Heart right ventricle (tissue), 16 donors: ENCODE measurements at places on chromosomes 5 and 9.

GRCh38 chr5:158915216-158915615 is 184.5 kb downstream of the EBF1 start:
- no peak for DNase-seq

GRCh38 chr5:139075066-139076050 is 122.8 kb downstream of the SIL1 start:
- no peak for DNase-seq

DNA sequence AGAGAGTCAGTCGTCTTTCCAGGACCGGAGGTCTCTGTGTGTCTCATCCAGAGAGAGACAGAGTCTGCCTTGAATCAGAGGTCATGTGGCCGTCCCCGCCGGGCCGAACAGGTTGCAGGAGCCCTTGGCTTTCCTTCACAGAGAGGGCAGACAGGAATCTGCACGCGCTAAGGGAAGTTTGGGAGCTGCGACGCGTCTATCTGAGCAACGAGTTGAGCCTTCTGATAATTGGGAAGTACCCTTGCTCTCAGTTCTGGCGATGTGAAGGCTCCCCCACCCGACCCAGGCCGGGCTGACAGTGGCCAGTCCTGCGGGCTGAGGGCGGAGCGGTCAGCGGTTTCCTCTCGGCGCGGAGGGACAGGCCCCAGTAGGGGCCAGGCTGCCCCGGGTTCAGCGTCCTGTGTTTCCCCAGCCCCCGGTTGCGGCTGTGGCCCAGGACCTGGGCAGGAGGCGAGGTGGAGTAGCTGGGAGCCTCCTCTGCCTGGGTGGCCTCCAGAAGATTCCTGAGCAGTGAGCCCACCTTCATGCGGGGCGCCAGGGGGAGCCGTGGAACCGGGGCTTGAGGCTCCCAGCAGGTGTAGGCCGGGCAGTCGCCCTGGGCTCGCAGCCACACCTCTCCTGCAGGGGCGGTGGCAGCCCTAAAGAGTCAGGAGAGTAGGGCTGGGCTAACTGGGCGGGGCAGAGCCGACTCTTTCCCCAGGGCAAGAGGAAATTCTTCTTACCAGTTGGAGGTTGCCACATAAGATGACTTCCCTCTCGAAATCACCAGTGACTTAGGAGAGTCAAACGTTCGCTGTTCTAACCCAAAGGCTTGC is 13.9 kb downstream of the NR2F1 start:
- no peak for DNase-seq

DNA sequence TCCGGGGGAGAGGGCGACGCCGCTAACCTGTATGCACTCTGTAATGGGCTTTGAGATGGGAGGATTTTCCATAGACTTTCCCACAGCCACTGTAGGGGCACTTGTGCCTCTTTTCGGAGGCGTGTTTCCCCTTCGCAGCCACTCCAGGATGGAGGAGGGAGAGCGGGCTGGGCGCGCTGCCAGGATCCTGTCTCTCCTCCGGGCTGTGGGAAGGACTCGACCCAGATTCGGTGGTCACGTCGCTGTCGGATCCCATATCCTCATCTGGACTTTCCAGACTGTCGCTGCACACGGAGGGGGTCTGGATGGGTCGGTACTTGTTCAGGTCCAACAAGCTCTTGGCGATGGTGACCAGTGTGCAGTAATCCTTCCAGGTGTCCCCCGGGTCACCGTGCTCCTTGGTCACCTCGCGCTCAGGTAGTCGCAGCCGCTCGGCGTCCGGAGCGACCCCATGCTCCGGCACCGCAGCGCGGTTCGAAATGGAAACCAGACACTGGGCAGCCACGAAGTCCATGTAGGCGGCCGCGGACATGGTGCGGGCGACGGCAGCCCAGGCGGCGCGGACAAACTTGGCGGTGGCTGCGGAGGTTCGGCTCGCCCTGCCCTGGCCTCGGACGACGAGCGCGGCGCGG is 1.5 kb downstream of the KLF9 start:
- peak; percentile 95 for DNase-seq

- DNase-seq, result no peak
These were observed 59.7 kb downstream of the PPP2R2B start for GRCh38 chr5:146818822-146819221.

DNA sequence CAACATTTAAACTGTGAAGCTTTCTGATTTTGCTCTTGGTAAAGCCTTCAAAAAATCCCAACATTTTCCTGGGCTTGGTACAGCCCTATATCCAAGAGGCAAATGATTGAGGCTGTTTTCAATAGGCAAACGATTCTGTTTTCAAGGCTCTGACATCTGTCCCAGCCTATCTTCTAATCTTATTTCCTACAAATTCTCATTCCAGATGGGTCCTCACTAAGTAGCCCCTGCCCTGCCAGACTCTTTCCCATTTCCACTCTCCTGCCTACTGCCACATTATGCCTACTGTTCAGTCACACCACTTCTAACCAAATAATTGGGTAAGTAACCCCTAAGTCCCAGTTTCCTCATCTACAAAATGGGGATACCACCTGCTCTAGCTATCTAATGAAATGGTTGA is 3.5 kb downstream of the GBA2 start:
- DNase-seq, result no peak

- DNase-seq, result no peak
These were observed 44.6 kb downstream of the PIP5K1B start for GRCh38 chr9:68749579-68750159.

DNA sequence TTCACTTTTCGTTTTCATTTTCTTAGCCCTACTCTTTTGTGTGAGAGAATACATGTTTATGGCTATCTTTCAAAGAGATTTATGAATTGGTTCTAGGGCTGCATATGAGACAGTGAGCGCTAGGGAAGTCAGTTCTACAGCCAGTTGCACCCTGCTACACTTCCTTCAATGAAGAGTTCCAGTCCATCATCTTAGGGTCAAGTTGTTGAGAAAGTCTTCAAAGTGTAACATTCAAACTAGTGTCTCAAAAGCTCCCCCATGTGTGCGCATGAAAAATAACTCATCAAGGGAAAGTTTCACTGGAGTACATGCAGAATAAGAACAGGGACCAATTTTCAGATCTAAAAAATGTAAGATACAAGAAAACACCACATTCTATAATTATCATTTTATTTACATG is 317.2 kb downstream of the DEPDC1B start:
- no peak for DNase-seq

DNA sequence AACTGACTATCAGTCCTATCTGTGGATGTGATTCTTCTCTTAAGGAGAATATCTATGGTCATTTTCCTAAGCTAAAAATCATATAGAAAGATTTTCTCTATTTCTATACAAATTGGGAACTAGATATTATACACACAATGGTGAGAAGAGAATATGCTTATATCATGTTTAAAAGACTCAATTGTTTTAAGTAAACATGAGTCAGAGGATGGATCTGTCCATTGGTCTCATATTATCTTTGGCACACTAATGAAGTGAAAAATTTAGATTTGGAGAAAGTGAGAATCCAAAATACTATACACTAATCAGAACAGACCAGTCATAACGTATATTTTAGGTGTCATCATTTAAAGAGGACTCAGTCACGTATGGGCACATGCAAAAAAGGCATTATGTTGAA is 16.5 kb upstream of the SPINK14 start:
- DNase-seq, result no peak

GRCh38 chr5:59287361-59287760 is 606.2 kb downstream of the PDE4D start:
- DNase-seq, result no peak

- DNase-seq, result no peak
These were observed 327.9 kb downstream of the TMEM161B start for GRCh38 chr5:87940775-87941174.

GRCh38 chr5:144032375-144032774 is 138.1 kb downstream of the YIPF5 start:
- DNase-seq, result peak; percentile 36

DNA sequence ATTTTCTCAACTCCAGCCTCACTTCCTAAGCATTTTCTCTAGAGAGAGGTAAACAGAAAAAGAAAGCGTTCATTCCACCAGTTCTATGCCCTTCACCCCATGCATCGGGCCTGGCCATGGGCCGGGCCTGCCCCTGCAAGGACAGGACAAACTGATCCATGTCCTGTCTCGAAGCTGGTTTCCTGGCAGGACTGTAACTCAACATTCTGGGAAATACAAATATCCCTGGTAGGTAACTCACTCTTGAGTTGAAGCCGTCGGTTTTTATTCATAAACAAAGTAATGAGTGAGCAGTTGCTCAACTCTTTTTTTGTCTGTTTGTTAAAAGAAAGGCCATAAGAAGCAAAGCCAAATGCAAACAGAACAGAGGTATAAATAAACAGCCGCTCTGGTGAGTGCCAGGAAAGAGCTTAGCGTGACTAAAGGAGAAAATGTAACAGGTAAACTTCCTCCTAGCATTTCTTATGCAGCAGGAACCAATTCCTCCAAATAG is 64.4 kb upstream of the DNAH5 start:
- no peak for DNase-seq

DNA sequence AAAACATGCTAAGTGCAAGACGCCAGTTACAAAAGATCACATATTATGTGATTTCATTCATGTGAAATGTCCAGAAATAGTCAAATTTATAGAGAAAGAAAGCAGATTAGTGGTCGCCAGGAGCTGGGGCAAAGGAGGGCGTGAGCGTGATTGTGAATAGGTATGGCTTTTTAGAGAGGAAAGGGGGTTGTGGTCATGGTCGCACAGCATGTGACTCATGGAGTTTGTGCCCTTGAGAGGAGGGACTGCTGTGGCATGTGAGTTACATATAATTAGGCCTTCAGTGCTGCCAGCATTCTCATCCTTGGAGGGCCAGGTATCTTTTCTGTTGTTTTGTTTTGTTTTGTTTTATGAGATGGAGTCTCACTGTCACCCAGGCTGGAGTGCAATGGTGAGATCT is 21.2 kb upstream of the MARCHF6 start:
- DNase-seq, result no peak

DNA sequence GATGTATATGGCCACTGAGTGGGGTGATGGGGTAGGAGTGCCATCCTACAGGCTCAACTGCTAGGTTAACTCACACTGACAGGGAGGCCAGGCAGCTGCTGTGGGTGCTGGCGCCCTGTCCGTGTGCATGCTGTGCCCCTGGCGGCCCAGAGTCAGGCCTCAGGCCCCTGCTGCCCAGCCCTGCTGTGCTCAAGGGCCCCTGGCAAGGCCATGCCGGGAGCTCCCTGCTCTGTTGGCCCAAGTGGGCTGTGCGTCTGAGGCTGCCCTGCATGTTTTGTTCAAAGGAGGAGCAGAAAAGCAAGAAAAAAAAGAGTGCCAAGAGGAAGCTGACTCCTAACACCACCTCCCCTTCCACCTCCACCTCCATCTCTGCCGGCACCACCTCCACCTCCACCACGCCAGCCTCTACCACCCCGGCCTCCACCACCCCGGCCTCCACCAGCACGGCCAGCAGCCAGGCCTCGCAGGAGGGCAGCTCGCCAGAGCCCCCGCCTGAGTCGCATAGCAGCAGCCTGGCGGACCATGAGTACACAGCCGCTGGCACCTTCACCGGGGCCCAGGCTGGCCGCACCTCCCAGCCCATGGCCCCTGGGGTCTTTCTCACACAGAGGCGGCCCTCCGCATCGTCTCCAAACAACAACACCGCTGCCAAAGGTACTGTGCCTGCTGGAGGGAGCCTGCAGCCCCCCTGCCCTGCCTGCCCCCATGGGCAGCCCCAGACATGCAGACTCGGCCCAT is 100.1 kb downstream of the PHF2 start:
- no peak for DNase-seq

DNA sequence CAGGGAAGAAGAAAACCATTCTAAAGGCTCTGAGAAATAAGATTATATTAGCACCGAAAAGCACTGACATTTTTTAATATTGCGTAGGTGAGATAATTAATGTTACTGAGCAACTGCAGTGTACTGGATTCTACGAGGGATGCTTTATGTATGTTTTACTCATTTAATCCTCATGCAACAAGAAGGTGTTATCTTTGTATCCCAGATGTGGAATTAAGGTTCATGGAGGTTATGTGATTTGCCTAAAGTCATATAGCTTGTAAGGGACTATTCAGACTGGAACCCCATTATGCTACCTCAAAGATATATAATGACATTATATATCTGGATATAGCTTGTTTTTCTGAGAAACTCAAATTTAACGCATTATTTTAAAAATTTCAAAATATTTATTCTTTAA is 2.5 kb downstream of the FBXO4 start:
- no peak for DNase-seq

DNA sequence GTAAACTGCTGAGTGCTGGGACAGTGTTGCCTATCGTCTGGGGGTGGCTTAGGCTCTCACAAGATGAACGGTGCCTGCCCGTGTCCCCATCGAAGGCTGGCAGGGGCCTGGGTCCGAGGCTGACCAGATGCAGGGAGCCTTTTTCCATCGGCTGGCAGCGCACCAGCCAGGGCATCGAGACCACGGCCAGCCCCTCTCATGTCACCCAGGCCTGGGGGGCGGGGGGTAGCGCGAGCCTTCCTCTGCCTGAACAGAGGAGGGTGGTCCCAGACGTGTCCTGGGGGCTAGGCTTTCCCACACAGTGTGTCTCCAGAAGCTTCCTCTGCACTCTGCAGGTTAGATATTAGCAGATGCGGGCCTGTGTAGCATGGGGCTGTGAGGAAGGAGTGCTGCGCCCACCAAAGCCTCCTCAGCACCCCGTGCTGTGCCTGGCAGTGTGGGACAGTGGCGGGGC is 17.3 kb downstream of the FGD3 start:
- DNase-seq, result no peak

- DNase-seq, result no peak
These were observed 59.7 kb upstream of the ANKRD33B start for GRCh38 chr5:10503997-10504793.

DNA sequence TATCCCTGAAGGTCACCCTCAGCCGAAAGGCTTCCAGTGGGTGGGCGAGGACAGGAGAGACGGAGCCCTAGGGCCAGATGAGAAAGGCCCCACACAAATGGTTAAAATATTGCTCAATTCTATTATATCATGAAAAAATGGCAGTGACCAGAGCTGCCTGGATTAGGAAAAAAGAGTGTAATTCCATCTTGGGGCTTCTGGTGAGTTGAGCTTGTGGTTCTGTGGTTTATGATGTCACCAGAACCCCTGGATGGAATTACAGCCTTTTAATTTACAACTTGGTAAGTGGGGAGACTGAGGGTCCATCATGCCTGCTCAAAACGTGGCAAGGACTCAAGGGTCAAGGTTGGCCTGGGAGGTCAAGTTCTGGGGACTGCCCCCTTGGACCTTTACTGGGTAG is 55.5 kb upstream of the STC2 start:
- DNase-seq, result no peak

GRCh38 chr9:127280880-127281660 is 16.5 kb downstream of the GARNL3 start:
- DNase-seq, result no peak

DNA sequence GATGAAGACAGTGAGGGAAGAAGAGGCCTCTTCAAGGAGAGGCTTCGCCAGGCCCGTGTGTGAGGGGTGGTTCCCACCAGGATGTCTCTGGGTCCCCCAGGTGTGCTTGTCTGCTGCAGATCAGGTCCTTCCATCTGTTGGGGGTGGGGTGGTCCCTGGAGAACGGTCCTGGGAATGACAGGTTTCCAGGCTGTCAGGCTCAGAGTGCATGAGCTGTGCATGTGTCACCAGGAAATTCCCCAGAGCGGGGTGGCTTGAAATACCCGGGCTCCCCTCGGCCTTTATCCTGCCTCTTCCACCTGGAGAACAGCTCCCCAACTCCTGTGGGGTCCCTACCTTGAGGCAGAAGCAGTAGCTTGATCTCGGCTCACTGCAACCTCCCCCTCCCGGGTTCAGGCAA is 118.8 kb downstream of the GAPVD1 start:
- DNase-seq, result no peak
